ENCODE measurements at places on chromosomes 4 and X.
A peak's percentile ranks its signal among the peaks of the same experiment; 100 is the strongest.

DNA sequence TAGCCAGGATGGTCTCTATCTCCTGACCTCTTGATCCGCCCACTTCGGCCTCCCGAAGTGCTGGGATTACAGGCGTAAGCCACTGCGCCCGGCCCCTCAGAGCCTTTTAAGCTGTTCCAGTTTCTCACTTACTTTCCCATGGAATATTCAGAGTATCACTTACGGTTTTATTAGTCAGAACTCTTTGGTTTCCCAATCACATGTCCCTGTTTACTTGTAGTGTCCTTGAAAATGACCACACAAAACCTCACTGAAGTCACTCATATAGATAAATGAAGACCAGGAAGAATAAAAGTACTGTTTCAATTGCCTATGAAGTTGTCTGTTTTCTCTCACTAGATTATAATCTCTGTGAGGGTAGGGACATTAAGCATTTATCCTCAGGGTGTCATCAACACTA lies 217.2 kb upstream of the HCCS start:
- no peak for DNase-seq

- DNase-seq: no peak
Observed at GRCh38 chr4:139142980-139143379, 34.0 kb downstream of the ELF2 start.

GRCh38 chr4:15145709-15146108 lies 143.4 kb downstream of the CPEB2 start:
- no peak for DNase-seq

DNA sequence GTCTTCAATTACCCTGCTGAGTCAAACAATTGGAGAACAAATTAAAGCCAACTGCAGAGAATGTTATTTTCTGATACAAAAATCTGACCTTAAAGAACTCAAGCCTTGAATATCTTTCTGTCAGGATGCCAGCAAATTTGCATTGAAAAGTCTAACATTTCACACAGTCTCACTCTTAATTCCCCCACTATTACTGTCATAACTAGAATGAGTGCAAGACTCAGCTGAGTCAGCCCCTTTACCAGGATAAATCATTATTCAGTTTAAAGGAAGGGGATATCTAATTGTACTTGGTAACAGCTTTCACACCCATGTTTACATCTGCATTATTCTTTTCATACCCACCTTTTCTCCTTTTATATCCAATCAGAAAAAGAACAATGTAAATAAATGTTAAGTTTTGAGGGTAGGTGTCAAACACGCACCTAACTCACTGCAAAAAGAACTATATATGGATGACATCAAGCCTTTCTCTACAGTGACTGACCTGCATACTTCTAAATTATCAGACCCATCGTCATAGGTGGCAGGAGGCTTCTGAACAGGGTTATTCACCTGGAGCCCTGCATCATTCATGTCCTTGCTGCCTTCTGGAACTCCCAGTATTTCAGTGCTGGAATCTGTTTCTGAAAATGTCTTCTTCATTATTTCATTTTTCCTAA lies 117.4 kb downstream of the TMA16 start:
- no peak for DNase-seq

DNA sequence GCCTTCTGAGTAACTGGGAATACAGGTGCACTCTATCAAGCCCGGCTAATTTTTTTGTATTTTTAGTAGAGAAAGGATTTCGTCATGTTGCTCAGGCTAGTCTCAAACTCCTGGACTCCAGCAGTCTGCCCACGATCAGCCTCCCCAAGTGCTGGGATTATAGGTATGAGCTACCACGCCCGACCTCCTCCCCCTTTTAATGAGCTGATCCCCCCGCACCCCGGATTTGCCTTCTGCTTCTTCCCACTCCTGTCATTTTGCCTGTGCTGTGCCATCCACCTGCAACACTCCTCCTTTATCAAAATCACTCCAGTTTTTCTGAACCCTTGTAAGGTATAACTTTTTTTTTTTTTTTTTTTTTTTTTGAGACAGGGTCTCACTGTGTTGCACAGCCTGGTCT lies 33.4 kb downstream of the SPINK2 start:
- DNase-seq: no peak

DNA sequence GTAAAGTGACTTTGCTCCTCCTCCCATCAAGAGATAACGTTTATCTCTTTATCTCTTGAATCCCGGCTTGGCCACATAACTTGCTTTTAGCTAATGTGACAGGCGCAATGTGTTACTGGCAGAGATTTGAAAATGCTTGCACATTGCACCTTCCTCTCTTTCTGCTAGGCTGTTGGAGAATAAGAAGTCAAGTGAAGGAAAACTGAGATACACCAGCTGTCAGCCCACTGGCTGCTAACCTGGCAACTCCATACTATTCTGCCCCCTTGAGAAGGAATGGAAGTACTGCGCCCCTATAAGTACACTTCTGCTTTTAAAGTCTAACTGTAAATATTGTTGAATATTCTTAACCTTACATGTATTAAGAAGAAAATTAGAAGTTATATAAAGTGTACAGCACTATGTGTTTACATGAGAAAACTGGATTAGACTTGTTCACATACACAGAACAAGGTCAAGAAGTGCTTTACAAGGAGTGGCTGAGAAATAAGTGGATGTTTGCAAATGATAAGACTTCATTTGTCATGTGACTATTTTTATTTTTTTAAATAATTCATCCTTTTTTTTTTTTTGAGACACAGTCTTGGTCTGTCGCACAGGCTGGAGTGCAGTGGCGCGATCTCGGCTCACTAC lies 424.5 kb upstream of the CTSO start:
- DNase-seq: no peak

DNA sequence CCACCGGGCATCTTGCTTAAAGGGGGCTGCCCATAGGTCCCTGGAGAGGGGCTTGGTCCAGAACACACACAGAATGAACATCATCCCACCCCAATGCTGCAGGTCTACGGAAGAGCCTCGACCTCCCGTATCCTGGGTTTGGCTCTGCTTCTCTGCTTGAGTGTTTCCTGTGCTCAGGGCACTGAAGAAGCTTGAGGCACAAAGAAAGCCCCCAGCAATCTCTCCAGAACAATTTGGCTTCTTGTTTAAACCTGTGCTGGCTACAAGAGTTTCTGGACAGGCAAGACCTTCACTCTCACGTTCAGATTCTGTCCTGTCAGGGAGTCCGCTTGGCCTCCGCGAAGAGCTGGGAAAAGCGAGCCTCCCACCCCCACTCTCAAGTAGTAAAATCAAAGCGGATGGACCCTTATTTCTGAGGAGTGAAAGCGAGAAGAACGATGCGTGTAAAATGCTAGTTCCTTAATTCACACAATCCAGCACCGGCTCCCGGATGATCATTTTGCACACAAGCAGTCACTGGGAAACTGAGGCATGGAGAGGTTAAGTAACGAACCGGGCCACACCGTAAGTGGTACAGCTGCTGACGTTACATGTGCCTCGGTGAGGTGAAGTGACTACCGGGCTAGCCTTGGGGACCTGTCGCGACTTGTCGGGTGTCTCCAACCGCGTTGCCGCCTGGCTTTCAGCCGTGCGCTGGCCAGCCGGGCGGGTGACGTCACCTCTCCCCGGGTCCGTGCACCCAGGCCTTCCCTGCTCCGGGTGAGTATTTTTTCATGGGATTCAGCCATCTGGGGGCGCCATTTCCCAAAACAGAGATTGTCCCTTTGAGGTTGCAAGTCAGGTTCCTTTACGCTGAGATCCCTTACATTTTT lies 3.1 kb upstream of the SFRP2 start:
- no peak for DNase-seq

- DNase-seq: no peak
Observed at GRCh38 chrX:139724626-139725025, 16.7 kb upstream of the MCF2 start.

DNA sequence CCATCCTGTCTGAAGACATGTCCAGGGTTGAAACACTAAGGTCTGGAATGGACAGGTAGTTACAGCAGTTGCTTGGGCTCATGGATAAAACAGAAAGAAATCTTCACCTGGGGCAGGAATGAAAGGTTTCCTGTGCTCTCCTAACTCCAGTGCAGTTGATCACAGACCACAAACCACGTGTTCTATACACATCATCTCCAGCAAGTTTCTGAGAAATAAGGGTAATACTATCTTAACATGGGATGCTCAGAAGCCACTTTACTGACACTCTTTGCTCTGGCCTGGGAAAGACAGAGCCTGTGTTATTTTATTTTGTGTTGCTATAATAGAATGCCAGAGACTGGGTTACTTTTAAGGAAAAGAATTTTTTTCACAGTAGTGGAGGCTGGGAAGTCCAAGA lies 16.0 kb downstream of the MAGEB10 start:
- DNase-seq: no peak

GRCh38 chr4:1368421-1369090 lies 21.5 kb downstream of the UVSSA start:
- DNase-seq: no peak

- DNase-seq: peak; percentile 33
Observed at GRCh38 chrX:129690435-129690834, 35.7 kb upstream of the APLN start.

DNA sequence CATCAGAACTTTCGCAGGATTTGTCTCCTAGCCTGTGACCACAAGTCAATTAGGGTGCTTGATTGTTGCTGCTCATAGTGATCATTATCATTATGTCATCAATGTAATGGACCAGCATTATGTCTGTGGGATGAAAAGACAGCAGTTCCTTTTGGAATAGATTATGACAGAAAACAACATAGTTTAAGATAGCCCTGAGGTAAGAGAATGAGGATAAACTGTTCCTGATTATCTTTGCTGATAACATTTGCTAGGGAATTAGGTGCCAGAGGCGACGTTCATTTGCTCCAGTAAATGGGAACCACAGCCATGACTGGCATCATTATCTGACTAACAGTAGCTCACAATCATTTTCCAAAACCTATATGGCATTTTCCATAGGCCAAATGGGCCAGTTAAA lies 12.7 kb upstream of the THOC2 start:
- DNase-seq: no peak

GRCh38 chr4:3517731-3518510 lies 14.3 kb downstream of the LRPAP1 start:
- no peak for DNase-seq

DNA sequence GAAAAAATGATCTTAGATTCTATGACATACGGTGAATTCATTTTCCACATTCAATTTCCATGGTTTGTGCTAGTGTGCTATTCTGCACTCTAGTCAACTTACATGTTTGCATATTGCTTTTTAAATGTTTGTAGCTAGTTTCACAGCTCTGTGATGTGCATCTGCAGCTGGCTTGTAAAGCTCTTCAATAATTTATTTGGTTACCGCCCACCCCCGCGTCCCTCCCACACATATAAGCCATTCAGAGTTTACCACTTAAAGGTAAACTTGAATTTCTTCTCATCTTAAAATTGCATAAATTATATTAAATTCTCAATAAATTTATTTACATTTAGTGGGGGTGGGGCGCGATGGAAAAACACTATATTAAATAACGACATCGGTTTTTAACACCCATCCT lies 291 bp upstream of the NBDY start:
- peak; percentile 4 for DNase-seq

GRCh38 chrX:13180807-13181206 lies 136.4 kb upstream of the FAM9C start:
- DNase-seq: no peak

DNA sequence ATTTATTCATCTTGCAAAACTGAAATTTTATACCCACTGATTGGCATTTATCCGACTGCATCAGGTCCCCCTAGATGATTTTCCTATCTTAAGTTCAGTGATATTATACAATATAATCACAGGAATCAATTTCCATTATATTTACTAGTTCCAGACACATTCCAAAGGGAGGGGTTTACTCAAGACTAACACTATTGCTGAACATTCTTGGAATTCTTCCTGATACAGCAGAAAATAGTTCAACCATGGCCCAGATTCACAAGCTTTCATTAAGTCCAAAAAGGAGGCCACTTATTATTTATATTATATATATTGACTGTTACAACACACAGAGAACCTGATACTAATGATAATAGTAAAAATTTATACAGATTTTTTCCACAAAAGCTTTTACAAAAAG lies 2353.6 kb downstream of the PCDH7 start:
- DNase-seq: no peak

DNA sequence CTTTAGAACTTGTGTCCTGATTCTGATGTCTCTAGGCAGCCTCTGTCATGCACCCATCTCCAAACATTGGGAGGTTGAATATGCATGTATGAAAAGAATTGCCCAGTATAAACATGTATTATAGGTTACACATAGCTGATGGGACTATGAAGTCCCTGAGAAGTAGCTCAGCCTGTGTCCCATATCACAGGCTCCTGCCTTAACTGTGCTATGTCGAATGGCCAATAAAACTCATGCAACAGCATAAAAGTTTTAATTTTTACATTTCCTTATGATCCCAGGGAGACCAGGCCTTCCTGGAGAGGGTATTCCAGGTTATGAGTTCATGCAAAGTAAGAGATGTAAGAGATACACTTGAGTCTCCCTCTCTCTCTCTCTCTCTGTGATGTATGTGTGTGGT lies 217.4 kb downstream of the SHROOM3 start:
- DNase-seq: no peak

- no peak for DNase-seq
Observed at GRCh38 chr4:131309628-131310027, 1839.5 kb upstream of the PCDH10 start.

DNA sequence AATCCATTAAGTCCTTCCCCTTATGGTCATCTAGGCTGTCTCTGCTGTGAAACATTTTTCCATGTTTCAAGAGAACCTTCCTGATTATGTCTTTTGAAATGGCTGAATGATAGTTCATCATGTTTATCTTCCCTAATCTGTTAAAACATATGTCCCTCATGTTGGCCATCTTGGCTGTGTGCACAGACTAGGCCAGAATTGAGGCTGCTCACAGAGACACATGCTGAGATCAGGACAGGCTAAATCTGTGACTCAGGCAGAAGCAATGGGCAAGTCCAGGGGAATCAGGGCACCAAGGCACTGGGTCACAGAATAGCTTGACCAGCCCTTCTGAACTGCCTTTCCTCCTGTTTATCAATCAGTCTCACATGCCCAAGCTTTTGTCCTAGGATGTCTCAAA lies 78.3 kb downstream of the FHDC1 start:
- DNase-seq: no peak

DNA sequence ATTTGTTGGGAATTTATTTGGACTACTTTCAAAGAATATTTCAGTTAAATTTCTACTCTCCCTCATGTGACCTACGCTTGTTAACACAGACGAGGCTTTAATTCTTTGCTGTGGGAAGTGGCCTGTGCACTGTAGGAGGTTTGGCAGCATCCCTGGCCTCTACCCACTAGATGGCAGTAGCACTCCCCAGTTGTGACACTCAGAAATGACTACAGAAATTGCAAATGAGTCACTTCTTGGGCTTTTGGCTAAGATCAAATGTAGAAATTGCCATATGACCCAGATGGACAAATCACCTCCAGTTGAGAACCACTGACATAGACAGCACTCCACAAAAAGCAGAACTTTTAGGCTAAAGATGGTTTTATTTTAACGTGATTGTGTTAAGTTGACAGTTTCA lies 22.1 kb downstream of the PIR start:
- DNase-seq: peak; percentile 53

- DNase-seq: no peak
Observed at GRCh38 chrX:10636851-10637250, 16.5 kb upstream of the MID1 start.

DNA sequence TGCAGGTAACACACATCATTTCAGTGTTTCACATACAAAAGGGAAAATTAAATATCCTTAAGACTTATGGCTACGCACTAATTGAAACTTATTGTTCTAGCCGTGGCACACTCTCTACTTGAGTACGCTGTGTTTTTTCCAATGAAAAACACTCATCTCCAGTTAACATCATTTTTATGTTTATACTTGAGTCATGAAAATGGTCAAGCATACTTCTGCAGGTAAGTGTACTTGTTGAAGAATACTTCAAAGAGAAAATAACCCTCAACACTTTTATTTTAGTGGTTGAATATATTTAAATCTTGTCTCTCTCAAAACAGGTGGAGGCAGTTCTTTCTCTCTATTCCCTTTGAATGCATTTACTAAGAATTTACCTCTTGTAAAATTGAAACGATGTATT lies 538.7 kb upstream of the PCDH7 start:
- DNase-seq: no peak
